Suppressor macrophage (primary cell): ENCODE measurements at places on chromosomes 2 and 18.
A peak's percentile ranks its signal among the peaks of the same experiment; 100 is the strongest.

DNA sequence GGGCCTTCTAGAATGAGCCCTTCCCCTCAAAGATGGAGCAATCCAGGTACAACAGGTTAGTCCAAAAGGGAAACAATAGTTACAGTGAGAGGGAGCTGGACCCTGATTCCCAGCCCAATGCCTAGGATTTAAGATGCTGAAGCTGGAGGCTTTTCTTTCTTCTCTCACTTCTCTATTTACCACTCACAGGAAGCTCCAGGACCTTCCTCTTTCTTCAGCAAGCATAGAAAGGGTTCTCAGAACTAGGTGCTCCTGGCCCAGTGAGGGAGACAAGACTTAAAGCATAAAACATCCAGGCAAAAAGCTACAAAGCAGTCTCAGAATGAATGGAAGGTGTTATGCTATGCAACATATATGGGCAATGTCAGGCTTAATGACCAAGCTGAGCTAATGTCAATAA is 279.0 kb downstream of the SRBD1 start:
- DNase-seq, result peak; percentile 60

GRCh38 chr18:69889009-69889408 is 58.7 kb downstream of the CD226 start:
- DNase-seq, result no peak

GRCh38 chr2:234403074-234403473 is 93.8 kb downstream of the ARL4C start:
- DNase-seq, result peak; percentile 73

- DNase-seq, result peak; percentile 61
Observed at GRCh38 chr2:206084439-206084869, 1.5 kb downstream of the INO80D start.

DNA sequence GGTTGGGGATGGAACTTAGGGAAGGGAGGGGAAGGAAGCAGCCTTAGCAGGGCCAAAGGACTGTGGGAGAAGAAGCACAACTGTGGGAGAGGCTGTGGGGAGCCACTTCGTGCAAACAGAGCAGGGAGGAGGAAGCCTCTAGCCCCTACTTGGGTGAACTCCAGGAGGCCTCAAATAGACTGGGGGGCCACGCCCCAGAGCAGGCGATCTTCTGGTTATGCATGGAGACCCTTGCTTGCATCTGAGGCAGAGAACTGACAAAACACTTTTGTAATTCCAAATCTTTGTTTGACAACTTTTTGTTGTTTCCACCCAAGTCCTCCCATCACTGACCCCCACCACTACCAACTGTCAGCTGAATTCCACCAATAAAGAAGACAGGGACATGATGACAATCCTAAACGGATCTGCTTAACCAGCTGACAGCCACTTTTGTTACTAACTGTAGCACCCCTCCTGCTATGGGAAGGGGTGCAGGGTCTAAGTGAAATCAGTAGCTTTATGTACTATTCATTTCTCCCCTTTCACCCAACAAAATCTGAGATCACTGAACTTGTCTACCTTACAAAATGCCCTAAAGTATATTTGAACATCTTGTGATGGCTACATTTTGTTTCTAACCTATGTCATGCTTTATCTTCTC is 80.5 kb upstream of the CPO start:
- no peak for DNase-seq

- DNase-seq, result no peak
Observed at GRCh38 chr2:75870651-75871137, 160.0 kb upstream of the GCFC2 start.
